Activated naive CD8-positive, alpha-beta T cell treated with anti-CD3 and anti-CD28 coated beads for 36 hours (primary cell): ENCODE measurements at places on chromosomes 2 and 18. TPM values are rescaled to one million over a fixed set of nuclear protein-coding genes. Genes with fewer than 3 reads are reported as not detected.

The NTSR2 gene
- not detected for total RNA-seq

The CXCR1 gene
- not detected for total RNA-seq

The AFF3 gene
- total RNA-seq: 2.9 TPM

The HOXD11 gene
- total RNA-seq: not detected

The IDH1 gene
- total RNA-seq: 14.3 TPM

The CDK15 gene
- total RNA-seq: not detected

The DSG2 gene
- 0.89 TPM for total RNA-seq

- no peak for DNase-seq
Measured at GRCh38 chr2:120465701-120465988, 119.7 kb downstream of the INHBB start.

DNA sequence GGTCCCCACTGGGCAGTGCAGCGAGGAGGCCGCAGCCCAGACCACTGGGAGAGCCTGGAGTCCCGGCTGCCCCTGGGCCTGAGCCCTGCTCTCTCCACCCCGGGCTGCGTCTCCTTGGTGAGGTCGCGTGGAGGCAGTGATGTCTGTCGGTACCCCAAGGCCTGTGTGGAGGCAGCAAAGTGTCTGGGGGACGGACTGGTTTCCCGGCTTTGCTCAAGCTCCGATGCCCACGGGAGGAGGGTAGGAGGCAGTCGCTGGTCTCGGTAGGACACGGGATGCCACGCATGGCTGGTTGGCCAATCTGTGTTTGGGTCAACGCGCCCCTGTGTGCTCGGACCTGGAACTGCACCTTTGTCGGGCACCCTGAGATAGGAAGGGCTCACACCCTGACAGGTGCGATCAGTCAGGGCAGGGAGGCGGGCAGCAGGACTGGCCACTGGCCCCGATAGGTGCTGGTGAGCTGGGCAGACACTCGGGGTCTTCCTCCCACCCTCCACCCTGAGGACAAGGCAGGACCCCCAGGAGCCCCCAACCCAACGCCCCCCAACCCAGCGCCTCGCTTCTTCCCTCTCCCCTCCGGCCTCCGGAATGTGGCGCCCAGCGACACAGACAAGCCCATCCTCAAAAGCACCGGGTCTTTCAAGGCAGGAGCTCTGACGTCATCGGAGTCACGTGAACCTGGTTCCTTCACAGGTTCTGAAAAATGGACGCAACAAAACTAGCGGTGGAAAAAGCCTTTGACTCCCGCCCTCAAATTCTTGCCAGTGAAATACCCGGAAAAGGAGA lies 288.6 kb downstream of the NDUFA10 start:
- DNase-seq: no peak

GRCh38 chr2:112547333-112547732 lies 5.1 kb downstream of the POLR1B start:
- no peak for DNase-seq

GRCh38 chr2:133434959-133435668 lies 133.1 kb downstream of the NCKAP5 start:
- DNase-seq: no peak

DNA sequence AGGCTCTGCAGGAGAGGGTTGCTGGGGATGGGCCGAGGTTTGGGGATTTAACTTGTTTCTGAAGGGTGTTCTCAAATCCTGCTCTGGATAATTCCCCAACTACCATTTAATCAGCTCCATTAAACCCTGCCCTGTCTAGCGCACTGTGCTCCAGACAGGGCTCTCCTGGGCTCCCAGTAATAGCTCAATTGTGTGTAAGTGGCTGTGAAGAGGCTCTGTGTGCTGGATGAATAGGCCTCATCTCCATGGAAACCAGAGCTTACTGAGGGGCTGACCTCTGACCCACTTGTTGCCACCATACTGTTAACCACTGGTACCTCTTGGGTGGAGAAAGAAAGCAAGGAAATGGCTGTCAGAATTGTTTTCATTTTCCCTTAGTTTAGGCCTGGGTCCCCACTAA lies 92.9 kb downstream of the TGOLN2 start:
- no peak for DNase-seq

- no peak for DNase-seq
Measured at GRCh38 chr2:9091811-9092210, 88.3 kb upstream of the MBOAT2 start.

DNA sequence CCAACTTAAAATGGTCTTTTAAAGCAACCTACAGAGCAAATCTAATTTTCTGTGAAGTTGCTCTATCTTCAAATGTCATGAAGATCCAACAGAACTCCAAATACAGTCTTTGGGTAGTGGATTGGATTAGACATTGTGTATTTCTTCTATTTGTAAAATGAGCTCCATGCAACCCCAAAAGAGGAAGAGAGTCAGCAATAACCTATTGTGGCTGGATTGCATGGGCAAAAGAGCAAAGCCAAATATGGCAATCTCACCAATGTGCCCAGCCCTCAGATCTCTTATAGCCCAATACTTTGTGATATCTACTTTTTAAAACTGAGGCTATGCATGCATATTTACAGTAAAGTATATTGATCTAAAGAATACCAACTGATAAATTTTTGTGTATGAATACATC lies 146.3 kb downstream of the TXNL1 start:
- DNase-seq: no peak

DNA sequence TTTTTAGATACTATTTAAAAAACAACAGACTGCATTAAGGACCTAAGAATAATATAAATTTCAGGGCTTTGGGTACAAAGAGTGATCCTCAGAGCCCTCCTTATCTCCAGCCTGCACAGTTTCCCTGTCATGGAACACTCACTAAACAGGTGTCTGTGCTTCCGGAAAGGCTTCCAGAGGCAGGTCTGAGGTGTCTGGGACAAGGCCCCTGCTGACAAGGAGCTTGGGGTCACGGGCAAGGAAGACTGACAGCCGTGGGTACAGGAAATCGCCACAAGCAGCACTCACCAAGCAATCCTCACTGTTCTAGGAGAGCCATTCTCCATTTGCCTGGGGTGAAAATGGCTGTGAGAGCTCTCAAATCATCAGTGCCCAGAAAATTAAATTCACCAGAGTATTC lies 220.3 kb upstream of the PXDN start:
- DNase-seq: no peak
